ENCODE measurements at places on chromosomes 5 and 9.

- DNase-seq, result no peak
These were observed 35.2 kb upstream of the CSNK1G3 start for GRCh38 chr5:123476731-123477130.

- DNase-seq, result no peak
These were observed 1.7 kb downstream of the CCDC69 start for GRCh38 chr5:151222054-151222789.

- DNase-seq, result no peak
These were observed 226.0 kb upstream of the PTGER4 start for GRCh38 chr5:40453689-40454088.

- no peak for DNase-seq
These were observed 15.0 kb downstream of the NINJ1 start for GRCh38 chr9:93118863-93119702.

DNA sequence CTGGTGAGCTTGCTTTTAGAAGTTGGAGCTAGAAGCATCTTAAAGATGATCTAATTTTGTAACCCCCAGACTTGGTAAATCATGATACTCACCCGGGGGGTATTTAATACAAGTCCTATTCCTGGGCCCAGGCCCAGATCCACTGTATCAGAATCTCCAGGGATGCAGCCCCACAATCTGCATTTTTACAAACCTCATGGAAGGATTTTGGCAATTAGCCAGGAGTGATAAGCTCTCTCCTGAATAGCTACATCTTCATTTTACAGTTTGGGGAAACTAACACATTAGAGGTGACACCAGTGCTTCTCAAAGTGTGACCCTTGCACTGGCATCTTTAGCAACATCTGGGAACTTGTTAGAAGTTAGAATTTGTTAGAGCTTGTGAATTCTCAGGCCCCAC is 31.2 kb upstream of the OTP start:
- no peak for DNase-seq

GRCh38 chr5:102099766-102100331 is 196.2 kb downstream of the SLCO4C1 start:
- no peak for DNase-seq

DNA sequence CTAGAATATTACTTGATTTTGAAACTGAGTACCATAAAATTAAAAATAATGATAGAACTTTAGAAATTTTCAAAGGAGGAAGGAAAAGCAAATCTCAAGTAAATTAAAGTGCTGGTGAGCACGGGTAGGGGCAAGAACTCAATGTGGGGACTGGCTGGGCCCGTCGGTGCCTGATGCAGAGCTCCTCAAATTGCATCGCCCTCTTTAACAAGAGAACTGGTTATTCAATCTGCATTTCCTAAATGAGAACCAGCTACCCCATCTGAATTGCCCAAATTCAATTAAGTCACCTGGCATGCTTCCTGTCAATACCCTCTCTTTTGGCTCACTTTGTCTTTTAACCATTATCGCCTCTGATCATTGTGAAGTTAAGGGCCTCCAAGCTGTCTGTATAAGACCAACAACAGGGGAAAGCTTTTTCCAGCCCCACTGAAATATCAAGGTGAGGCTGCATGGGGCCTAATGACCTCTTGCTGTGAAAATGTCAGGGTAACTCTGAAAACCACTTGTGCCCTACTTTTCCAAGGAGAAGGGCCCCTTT is 316.7 kb downstream of the SLIT3 start:
- no peak for DNase-seq

GRCh38 chr5:151493665-151494064 is 46.3 kb downstream of the SLC36A1 start:
- no peak for DNase-seq

DNA sequence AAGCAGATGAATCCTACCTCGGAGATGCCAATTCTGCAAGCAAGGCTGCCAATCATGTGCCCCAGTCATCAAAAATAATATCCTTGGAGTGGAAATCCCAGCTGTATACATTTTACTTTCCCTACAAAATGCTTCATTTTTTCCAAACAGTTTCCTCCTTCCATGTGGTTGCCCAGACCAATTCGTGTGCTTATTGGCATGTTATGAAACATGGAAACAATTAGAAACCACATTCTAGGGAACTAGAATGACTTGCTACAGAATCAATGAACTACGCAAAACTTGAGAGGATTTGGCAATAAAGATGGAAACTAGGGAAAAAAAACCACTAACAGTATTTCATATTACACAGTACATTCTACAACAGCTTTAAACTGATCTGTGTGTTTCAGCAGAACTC is 584.5 kb upstream of the DMAC1 start:
- DNase-seq, result no peak

DNA sequence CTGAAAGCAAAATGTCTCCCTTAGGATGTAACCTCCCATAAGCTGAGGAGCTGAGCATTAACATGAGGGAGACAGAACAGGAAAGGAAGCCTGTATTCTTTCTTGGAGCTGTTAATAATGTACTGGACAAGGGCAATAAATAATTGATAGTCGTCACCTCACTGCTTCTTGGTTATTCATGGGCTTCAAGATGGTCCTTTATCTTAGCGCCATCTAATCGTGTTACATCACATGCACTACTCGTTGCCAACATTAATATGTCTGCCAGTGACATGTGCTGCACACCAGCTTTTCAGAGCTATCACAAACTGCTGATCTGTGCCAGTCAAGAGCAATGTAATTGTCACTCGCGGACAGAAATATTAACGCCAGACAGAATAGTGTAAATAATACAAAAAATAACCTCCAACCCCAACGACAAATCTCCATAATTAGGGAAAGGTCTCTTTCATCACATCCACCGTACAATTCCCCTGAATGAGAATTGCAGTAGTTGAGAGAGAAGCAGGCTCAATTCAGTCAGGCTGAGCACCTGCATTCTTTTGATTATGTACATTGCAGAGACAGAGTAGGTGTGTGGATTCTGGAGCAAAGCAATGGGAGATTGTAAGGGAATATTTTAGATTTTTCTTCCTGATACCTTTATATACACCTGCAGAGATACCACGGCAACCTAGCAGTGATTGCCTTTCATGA is 267.1 kb downstream of the SPATA31D1 start:
- no peak for DNase-seq

- DNase-seq, result no peak
These were observed 1.5 kb upstream of the RNF180 start for GRCh38 chr5:64164166-64164565.

- DNase-seq, result no peak
These were observed 272.2 kb upstream of the PRDM9 start for GRCh38 chr5:23235246-23235645.

DNA sequence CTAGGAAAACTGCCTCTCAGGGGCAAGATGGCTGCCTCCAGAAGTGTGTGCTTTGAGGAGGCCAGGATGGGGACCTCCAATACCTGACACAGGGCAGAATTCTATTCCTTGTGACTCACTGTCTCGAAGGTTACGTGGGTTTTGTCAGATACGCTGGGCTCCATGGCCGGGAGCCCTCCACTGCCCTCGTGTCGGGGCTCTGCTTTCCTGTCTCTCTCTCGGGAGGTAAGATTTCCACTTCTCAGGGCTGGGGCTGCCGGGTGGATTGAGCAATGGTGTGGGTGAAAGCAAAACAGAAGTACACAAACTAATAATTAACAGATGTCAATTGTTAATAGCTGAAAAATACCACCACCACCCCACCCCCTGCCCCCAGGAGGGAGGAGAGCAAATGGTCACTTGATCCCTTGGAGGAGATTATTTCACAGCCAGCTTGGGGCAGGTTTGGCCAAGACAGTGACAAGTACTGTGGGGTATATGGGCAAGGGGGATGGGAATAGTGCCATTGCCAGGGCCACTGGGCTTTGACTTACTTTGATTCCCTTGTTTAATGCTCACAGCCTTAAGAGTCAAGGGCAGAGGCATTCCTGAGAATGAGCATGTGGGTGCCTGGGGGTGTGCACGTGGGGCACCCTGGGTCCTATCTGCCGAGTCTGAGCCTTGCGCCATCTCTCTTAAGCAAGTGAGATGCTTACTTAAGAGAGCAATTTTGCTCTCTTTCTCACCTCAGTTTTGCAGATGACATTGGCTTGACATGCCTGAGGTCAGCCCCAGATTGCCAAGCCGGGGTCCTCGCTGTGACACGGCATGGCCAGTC is 28.8 kb upstream of the DAB2IP start:
- DNase-seq, result no peak

DNA sequence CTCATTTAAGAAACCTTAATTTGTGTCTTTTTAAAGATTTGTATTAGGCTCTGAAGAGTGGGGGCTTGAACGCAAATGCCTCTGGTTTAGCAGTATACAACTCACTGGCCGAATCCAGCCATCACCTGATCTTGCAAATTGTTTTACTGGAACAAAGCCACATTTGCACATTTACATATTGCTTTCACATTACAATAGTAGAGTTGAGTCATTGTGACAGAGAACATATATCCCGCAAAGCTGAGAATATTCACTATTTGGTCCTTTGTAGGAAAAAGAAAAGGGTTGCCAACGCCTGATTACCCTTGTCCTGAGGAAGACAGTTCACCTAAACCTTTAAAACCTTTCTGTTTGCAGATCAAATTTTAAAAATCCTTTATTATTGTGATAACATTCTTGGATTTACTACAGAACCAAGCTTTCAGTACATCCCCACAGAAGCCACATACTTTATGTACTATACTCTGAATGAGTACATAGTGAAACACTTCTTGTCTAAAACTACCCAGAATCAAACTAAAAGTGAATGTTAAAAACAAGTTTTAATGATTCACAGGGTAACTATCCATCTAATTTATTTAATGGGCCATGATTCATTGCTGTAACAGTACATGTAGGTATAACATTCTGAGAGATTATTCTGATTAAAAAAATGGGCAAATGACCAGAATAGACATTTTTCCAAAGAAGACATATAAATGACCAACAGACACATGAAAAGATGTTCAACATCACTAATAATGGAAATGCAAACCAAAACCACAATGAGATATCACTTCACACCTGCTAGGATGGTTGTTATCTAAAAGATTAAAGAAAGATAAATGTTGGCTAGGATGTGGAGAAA is 161.0 kb downstream of the SLC25A46 start:
- no peak for DNase-seq

- no peak for DNase-seq
These were observed 456.5 kb upstream of the CDH9 start for GRCh38 chr5:27494887-27495286.

DNA sequence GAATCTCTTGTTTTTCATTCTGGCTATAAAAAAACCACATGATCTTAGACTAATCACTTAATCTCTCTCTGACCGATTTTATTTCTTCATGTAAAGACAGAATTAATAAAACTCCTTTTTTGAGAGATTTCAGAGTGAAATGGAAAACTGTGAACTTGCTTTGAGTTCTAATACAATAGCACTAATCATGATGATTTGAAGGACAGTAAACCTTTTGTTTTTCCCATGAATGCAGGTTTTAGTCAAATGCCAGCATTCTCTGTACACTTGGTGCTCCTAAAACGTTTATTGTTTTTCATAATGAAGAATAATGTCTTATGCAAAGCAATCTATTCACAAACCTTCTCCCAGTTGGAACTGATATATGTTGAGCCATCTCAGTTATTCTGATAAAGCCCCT is 86.8 kb downstream of the SLC24A2 start:
- DNase-seq, result no peak

- DNase-seq, result no peak
These were observed 273.1 kb downstream of the ARHGEF28 start for GRCh38 chr5:73899055-73899454.

DNA sequence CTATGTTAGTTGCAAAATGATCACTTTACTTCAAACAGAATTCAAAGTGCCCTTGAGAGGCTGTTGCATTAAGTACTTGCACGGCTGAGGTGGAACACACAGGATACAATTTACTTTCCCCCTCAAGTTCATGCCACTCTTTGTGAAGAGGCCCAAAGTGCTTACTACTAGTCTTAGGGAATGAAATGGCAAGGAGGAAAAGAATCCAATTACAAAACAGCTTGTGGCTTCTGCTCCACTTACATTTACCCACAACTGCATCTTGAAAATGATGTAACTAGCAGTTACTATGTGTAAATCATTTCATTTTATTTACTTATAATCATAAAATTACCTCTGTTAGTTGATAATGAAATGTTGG is 14.6 kb downstream of the FOXD1 start:
- DNase-seq, result peak; percentile 89

DNA sequence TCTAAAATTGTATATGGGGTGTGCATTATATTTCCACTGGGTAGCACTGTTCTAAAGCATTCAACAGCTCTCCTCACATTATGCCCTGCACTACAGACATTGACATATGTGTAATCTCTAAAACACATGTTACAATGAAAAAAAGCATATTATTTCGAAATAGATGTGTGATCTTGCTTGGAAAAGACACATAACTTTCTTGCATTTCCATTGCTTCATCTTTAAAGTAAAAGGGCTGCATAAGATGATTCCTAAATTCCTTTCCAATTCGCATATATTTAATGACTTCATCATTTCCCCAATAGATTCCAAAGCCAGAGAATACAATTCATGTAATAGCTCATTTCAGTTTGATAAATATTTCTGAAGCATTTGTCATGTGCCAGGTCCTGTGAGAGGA is 566.9 kb downstream of the PDE4D start:
- DNase-seq, result no peak

GRCh38 chr9:137318602-137319001 is 16.5 kb upstream of the NRARP start:
- no peak for DNase-seq

GRCh38 chr9:26234865-26235264 is 556.6 kb upstream of the TUSC1 start:
- no peak for DNase-seq

DNA sequence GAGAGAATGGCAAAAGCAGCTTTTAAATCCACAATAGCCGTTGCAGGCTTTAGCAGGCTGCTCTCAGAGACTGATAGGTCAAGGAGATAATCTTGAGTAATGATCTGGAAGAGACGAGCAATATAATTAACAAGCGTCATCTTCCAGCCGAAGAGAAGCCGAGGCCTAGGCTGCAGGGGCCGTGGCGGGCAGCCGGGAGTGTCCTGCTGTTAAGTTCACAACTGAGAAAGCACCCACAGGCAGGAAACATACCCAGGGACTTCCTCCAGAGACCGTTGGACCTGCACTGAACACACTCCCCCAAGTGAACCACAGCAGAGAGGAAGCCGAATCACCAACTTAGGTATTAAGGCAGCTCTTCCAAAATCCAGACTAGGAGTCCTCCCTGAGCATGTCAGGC is 182.3 kb downstream of the IRX2 start:
- DNase-seq, result no peak

GRCh38 chr5:87541033-87541432 is 128.3 kb upstream of the CCNH start:
- DNase-seq, result no peak

- no peak for DNase-seq
These were observed 76.9 kb downstream of the ANKH start for GRCh38 chr5:14794583-14795230.

DNA sequence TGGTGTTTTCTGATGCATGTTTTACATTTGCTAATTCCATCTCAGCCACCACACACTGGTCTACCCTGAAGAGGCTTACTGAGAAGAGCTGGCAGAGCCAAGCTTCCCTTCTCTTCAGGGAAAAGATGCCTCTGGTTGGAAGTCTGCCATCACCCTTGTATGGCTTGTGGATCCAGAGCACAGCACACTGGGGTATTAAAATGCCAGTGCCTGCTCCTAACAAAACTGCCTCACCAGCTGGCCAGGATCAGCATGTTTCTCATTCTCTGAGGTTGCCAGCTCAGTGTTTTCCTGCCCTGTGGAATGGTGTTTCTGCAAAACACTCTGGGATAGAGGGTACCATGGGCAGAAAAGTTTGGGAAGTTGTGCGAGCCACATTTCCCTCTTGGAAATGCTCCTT is 31.6 kb upstream of the ZNF618 start:
- DNase-seq, result no peak
